Effector memory CD4-positive, alpha-beta T cell (primary cell): ENCODE measurements at places on chromosomes 16 and 17.

DNA sequence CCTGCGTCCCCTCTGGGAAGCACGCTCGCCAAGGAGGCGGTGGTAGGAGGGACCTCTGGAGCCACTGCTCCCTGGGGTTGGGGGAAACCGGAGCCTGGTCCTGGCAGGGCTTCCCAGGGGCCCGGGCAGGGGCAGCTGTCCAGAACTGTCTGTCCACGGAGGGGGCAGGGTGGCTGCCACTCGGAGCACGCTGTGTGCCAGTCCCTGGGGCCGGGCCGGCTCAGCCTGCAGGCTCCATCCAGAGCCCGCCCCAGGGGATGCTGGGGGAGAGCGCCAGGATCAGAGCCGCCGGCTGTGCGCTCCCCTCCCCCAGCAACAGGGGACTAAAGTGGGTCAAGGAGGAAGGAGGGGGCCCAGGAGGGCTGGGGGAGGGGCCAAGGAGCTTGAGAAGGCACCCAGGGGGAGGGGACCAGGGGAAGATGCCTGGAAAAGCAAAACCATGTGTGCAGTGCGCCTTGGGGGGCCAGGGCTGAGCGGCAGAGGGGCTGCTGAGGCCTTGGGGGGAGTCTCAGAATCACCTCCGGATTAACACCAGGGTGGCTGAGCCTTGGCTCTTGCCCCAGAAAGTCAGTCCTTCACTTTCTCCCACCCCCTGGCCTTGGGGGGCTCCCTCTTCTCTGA lies 21.3 kb downstream of the ZNF423 start:
- no peak overlapping the region for H3K4me3 ChIP-seq
- H3K36me3 ChIP-seq = no peaks in the 10 kb centered on the region
- peaks cover 11% of the 10 kb centered on the region for H3K27me3 ChIP-seq
- DNase-seq = no peak
- no peak overlapping the region for H3K27ac ChIP-seq

- no peaks in the 10 kb centered on the region for H3K4me1 ChIP-seq
- H3K4me3 ChIP-seq = no peak overlapping the region
- no peaks in the 10 kb centered on the region for H3K36me3 ChIP-seq
- no peak for DNase-seq
- no peaks in the 10 kb centered on the region for H3K27me3 ChIP-seq
- H3K27ac ChIP-seq = no peak overlapping the region
Measured at GRCh38 chr17:45341533-45342158, 24.8 kb upstream of the MAP3K14 start.

DNA sequence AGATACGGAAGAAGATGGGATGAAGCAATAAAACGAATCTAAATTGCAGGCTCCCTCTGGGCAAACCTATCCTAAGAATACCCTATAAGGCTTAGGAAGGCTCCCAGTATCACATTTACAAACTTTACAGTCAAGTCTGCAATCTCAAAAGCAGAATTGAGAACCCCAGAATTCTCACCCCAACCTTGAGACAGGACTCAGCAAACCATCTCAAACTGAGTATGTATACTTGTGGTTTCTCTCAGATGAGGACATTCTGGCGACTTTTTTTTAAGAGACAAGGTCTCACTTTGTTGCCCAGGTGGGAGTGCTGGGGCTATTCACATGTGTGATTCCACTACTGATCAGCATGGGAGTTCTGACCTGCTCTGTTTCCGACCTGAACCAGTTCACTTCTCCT lies 19.3 kb upstream of the ITGA2B start:
- H3K4me3 ChIP-seq = no peak overlapping the region
- H3K4me1 ChIP-seq = no peaks in the 10 kb centered on the region
- H3K27me3 ChIP-seq = no peaks in the 10 kb centered on the region

GRCh38 chr17:8994319-8994718 lies 27.0 kb upstream of the NTN1 start:
- no peaks in the 10 kb centered on the region for H3K36me3 ChIP-seq
- H3K4me3 ChIP-seq = no peak overlapping the region
- no peaks in the 10 kb centered on the region for H3K4me1 ChIP-seq
- H3K27ac ChIP-seq = no peak overlapping the region
- no peaks in the 10 kb centered on the region for H3K27me3 ChIP-seq
- DNase-seq = peak; percentile 12

- H3K27me3 ChIP-seq = no peaks in the 10 kb centered on the region
- DNase-seq = no peak
- no peak overlapping the region for H3K4me3 ChIP-seq
- H3K4me1 ChIP-seq = peaks cover 24% of the 10 kb centered on the region
Measured at GRCh38 chr16:16029431-16030011, 80.1 kb downstream of the ABCC1 start.

DNA sequence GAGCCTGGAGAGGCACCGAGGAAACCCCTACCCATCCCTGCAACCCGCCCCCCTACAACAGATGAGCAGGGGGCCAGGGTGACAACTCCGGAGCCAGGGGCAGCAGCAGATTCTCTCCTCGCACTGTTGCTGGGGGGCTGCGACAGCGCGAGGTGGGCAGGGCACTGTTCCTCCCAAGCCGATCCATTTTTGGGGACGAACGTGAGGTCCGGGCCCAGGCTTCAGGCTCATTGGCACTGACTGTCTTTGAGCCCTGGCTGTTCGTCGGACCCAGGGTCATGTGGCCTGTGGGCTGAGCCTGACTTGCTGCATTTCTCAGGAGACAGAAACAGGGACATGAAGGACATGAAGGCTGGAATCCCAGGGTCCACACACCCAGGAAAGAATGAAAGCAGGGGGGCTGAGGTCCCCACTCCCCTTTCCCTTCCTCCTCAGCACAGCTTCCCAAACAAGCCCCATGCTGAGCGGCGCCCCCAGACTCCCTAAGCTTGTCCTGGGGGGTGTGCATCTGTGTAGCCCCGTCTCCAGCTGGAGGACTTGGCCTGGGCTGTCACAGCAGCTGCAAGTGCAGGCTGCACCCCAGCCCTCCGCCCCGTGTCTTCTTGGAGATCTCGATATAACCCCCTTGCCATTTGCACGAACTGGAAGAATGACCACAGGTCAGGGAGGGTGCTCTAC lies 18.7 kb downstream of the CEP295NL start:
- H3K36me3 ChIP-seq = no peaks in the 10 kb centered on the region
- no peak overlapping the region for H3K4me3 ChIP-seq
- H3K4me1 ChIP-seq = peaks cover 10% of the 10 kb centered on the region
- peaks cover 6% of the 10 kb centered on the region for H3K27me3 ChIP-seq

DNA sequence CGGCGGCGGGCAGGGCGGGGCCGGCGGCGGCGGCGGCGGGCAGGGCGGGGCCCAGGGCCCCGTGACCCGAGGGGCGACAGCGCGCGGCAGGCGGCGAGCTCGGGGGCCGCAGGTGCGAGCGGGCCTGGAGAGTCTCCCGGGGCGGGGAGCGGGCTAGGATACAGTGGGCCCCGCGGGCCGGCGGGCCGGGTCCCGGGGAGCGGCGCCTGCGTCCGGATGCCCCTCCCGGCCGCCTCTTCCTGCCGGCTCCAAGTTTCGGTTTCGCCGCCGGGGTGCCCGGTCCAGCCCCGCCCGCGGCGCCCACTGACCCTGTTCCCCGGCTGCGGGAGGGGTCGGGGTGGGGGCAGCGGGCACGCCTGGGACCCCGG lies at the start of gene RNF213:
RNF213 (plus strand) TSS at position 62 of the 368 bp plus-strand sequence. CDS start 2,830 bp downstream, outside the sequence.
- H3K27ac ChIP-seq = peak within 1 kb of the TSS; percentile 88
- peaks cover 1% of the 10 kb centered on the region for H3K36me3 ChIP-seq
- DNase-seq = peak; percentile 36
- no peaks in the 10 kb centered on the region for H3K27me3 ChIP-seq

GRCh38 chr16:54283725-54284318 lies 2.8 kb downstream of the IRX3 start:
- no peak overlapping the region for H3K4me3 ChIP-seq
- no peak for DNase-seq
- no peaks in the 10 kb centered on the region for H3K36me3 ChIP-seq
- no peak overlapping the region for H3K27ac ChIP-seq
- H3K27me3 ChIP-seq = peaks cover 20% of the 10 kb centered on the region

DNA sequence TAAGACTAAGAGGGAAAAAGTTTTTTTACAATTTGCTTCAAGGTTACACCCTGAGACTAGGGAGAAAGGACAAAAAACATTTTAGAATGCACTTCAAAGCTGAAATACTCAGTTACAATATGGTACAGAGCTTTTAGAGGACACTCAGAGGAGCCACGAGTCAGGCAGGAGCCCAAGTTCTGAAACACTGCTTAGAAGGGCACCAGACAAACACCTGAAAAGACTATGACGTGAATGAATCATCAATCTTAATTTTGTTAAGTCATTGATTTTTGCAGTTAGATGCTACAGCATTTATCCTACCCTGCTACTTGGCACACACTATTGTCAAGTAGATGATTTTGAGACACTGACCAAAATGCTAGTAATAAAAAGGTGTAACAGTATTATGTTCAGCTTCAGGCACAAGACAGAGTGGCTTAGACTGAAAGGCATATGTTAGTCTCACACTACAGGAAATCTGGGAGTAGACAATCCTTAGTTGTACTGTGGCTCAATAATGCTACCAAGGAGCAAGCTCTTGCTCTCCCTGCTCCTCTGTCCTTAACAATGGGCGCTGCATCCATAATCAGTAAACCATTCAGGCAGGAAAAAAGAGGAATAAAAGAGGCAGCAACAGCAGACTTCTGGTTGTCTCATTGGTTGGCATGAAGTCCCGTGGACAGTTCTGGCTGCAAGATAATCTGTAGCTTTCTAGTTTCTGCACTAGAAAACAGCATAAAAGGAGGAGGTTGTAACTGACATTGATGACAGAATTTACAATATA lies 151.8 kb downstream of the ABCA8 start:
- no peaks in the 10 kb centered on the region for H3K27me3 ChIP-seq
- no peak overlapping the region for H3K27ac ChIP-seq
- H3K36me3 ChIP-seq = no peaks in the 10 kb centered on the region
- no peaks in the 10 kb centered on the region for H3K4me1 ChIP-seq

- no peaks in the 10 kb centered on the region for H3K36me3 ChIP-seq
- no peak overlapping the region for H3K27ac ChIP-seq
- no peak for DNase-seq
- H3K4me1 ChIP-seq = peaks cover 6% of the 10 kb centered on the region
Measured at GRCh38 chr16:56966093-56966475, 4.3 kb downstream of the CETP start.

DNA sequence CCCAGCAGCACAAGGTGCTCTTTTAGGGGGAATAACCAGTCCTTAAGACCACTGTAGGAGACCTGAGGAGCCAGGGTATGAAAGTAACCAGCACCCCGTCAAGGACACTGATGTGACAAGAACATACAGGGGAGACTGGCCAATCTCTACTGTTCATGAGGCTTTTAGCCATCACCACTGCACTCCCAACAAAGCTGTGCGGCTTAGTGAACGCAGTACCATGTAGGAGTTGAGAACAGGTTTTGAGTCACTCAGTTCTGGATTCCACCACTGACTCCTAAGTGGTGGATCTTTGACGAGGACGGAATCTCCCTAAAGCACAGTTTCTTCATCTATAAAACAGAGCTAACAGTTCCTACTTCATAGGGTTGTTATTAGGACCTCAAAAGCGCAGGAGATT lies 26.8 kb downstream of the COG4 start:
- no peak for DNase-seq
- H3K27me3 ChIP-seq = no peaks in the 10 kb centered on the region
- peaks cover 54% of the 10 kb centered on the region for H3K36me3 ChIP-seq
- H3K27ac ChIP-seq = no peak overlapping the region
- H3K4me3 ChIP-seq = no peak overlapping the region
- no peaks in the 10 kb centered on the region for H3K4me1 ChIP-seq

DNA sequence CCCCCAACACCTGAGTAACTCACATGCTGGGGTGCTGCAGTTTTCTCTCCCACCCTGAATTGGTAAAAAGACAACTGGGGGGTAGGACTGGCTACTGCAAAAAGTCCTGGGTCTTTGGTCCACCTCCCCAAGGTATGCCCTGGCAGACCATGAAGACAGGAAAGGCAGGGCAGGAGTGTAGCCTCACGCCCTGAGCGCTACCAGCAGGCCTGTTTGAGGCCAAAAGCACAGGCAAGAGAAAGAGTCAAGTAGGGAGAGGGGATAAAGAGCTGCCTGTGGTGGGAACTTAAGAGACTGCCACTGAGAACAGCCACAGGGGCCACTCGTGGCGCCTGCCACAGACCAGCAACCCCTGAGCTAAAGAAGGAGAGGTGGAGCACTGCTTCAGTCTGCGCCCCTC lies 13.8 kb downstream of the PSMB3 start:
- H3K36me3 ChIP-seq = peaks cover 90% of the 10 kb centered on the region
- DNase-seq = no peak
- H3K27ac ChIP-seq = no peak overlapping the region
- H3K27me3 ChIP-seq = no peaks in the 10 kb centered on the region
- no peak overlapping the region for H3K4me3 ChIP-seq
- no peaks in the 10 kb centered on the region for H3K4me1 ChIP-seq

DNA sequence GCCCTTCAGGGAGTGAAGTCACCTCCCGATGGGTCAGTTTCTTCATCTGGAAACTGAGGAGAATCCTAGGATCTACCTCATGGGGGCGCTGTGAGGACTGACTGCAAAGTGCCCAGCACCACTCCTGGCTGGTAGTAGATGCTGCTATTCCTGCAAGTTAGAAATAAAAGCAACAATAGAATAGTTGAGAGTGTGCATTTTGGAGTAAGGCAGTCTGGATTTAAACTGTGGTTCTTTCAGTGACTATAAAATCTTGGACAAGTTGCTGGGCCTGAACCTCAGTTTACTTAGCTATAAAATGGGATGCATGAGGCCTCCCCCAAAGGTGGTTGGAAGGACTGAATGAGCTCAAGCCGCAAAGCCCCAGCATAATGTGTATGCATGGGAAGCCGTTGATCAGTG lies 70.6 kb downstream of the CYB5B start:
- peak; percentile 6 for DNase-seq
- no peaks in the 10 kb centered on the region for H3K4me1 ChIP-seq
- H3K4me3 ChIP-seq = no peak overlapping the region
- H3K27me3 ChIP-seq = no peaks in the 10 kb centered on the region
- H3K27ac ChIP-seq = no peak overlapping the region
- H3K36me3 ChIP-seq = no peaks in the 10 kb centered on the region

DNA sequence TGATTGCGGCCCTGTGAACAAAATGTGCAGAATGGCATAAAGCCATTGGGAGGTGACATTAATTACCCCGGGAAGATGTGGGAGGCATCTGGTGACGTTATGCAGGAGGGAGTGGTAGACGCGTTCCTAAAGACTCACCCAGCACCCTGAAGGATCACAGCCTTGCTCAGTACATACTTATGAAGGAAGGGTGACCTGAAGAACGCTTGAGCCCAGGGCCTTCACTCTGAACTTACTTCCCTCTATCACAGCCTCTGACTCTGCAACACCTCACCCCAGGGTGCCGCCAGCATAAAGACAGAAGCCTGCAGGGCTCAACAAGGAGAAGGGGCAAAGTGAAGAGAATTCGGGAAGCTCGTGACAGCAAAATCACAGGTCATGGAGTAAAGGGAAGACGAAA lies 9.4 kb downstream of the MFSD6L start:
- no peak for DNase-seq
- no peak overlapping the region for H3K4me3 ChIP-seq
- H3K36me3 ChIP-seq = no peaks in the 10 kb centered on the region
